Activated CD4-positive, alpha-beta T cell treated with anti-CD3 and anti-CD28 coated beads for 4 hours (primary cell): ENCODE measurements at places on chromosomes 11 and 22.

DNA sequence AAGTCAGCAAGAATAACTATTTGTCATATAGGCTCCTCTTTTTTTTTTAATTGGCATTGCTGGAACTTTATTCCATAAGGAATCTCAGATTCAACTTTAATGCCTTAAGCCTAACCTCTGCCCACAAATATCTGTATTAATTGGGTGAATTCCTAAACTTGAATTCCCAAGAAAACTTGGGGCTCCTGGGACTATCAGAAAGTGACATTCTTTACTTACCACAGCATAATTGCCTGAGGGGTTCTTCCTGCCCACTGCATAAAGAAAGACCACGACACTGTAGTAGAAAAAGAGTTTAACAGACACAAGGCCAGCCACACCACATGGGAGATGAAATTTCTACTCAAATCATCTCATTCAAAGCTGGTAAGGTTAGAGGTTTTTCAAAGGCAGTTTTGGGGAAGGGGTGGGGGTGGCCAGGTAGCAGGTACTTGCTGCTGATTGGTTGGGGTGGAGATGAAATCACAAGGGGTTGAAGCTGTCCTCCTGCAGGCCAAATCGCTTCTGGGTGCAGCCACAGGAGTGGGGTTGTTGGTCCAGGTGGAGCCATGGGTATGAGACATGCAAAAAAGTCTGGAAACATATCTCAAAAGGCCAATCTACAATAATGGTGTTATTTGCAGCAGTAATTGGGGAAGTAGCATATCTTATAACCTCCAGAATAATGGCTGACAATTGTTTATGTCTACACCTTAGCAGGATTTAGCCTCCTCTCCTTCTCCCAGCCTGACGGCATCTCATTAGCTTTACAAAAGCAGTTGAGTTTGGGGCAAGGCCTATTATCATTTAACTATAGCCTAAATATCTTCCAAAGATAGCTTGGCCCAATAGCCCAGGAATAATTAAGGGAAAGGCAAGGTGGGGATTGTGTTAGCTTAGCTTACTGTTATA, 4.8 kb upstream of the NLRP10 start:
- no peak for DNase-seq

DNA sequence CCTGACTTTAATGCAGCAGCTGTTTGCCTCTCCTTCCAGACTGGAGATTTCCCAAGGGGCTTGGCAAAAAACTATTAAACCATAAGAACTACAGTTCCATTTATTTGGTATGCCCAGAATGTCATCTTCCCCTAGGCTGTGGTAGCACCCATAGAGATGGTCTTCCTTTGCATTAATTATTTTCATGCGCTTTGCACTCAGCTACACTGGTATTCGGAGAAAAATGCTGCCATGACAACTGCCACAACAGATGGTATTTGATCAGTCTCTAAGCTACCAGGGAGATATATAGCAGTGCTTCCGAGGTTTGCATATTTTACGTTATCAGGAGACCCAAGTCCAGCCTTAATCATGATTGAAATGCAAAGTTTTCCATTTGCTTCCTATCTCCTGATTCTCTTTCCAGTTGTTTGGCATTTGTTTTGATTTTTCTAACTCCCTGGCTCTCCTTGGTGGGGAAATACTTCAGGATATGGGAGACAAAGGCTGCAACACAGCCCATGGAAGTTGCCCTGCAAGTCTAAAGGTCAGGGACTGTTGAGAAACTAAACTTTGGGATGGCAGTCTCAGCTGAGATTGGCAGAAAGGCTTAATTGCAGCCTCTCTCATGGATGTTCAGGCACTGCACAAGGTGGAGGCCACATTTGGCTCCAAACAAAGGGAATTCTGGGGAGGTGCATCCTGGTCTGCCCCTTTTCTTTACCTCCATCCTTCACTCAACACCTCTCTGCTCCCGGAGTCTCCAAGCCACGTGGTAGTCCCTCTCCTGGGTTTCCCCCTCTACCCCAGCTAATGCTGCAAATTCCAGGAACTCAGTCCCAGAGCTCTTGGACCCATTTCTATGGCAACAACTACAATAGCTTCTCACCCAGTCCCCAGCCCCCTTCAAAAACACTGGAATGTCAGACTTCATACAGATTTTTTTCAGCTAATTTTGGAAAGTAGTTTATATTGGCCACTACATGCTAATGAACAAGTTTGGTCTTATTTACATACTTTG, 151.8 kb downstream of the NAV2 start:
- DNase-seq = no peak

DNA sequence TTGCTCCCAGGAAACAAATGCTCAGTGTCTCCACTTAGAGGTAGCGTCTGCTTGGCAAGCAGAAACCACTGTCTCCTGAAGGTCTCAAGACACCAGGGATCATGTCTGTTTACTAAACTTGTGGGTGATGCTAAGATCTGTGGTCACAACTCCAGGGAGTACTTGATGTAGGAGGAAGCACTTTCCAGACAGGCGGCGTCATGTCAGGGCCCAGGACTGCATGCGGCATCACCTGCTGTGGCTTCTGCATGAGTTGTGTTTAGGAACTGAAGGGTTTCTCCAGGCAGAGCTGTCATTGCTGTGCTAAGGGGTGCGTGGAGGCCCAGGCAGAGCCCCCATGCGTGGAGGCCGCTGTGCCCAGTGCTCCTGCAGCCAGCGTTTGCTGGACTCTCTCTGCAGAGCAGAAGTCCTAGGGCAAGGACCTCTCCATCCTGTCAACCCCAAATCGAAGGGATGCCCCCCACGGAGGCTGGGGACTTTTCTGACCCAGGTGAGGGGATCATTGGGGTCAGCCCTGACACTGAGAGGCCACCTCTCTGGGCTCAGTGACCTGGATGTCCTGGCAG, 8.1 kb upstream of the PANX2 start:
- DNase-seq = no peak

GRCh38 chr22:33519071-33519973, 401.0 kb downstream of the LARGE1 start:
- DNase-seq = no peak
